Peyer's patch (tissue), 4 donors: ENCODE measurements at places on chromosomes 4 and X.

DNA sequence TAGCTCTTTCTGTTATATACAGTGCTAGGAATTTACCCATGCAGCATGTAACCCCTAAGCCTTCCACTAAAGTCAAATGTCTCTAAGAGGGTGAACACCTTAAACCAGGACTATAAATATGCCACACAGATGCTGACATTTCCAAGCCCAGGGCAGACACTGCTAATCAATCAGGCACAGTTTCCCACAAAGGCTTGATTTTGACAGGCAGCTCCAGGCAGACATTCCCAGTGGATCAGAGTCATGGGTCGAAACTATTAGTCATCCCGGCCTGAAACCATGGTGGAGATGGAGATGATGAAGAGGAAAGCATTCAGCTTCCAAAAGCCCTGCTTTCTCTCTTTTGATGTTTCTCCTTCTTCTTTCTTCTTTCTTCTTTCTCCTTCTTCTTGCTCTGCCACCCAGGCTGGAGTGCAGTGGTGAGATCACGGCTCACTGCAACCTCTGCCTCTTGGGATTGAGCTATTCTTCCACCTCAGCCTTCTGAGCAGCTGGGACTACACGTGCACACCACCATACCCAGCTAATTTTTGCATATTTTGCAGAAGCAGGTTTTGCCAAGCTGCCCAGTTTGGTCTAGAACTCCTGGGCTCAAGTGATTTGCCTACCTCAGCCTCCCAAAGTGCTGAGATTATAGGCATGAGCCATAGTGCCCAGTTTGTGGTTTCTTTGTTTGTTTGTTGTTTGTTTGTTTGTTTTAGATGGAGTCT is 21.0 kb upstream of the SORCS2 start:
- DNase-seq: no peak

GRCh38 chr4:147207911-147208310 is 262.2 kb upstream of the TTC29 start:
- no peak for DNase-seq

GRCh38 chr4:77014256-77014655 is 61.5 kb downstream of the CCNI start:
- no peak for DNase-seq

- DNase-seq: no peak
Observed at GRCh38 chr4:128721896-128722295, 87.6 kb upstream of the JADE1 start.

DNA sequence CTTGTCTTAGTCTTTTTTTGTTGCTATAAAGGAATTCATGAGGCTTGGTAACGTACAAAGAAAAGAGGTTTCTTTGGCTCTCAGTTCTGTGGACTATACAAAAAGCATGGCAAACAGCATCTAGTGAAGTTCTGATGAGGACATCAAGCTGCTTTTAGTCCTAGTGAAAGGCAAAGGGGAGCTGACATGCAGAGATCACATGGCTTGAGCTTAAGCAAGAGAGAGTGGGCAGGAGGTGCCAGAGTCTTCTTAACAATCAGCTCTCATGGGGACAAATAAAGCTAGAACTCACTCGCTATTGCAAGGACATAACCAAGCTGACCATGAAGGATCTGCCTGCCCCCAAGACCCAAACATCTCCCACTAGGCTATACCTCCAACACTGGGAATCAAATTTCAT is 1063.1 kb downstream of the PCDH7 start:
- no peak for DNase-seq

GRCh38 chr4:71247706-71248105 is 91.1 kb upstream of the SLC4A4 start:
- no peak for DNase-seq

- no peak for DNase-seq
Observed at GRCh38 chr4:164313853-164314252, 440.1 kb upstream of the SMIM31 start.

GRCh38 chrX:750812-751211 is 120.2 kb downstream of the SHOX start:
- DNase-seq: no peak

GRCh38 chrX:71534773-71535544 is 2.1 kb downstream of the OGT start:
- no peak for DNase-seq

DNA sequence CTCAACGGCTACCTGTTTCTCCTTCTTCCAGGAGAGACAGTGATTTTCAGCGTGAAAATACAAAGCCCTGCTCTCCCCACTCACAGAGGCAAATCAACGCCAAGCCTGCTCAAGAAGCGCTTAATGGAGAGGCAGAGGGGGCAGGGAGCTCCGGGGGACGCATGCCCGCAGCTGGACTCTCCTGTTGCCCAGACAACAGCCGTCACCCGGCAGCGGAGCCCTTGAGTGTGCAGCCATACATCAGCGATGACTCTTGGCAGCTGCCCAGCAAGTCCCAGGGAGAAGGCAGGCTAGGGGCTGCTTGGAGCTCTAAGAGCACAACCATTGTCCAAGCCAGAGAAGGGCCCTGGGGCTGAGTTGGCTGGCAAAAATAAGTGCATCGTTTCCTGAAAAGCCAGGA is 71.0 kb upstream of the AFAP1 start:
- DNase-seq: no peak

GRCh38 chr4:4539481-4539880 is 2.4 kb downstream of the STX18 start:
- no peak for DNase-seq

DNA sequence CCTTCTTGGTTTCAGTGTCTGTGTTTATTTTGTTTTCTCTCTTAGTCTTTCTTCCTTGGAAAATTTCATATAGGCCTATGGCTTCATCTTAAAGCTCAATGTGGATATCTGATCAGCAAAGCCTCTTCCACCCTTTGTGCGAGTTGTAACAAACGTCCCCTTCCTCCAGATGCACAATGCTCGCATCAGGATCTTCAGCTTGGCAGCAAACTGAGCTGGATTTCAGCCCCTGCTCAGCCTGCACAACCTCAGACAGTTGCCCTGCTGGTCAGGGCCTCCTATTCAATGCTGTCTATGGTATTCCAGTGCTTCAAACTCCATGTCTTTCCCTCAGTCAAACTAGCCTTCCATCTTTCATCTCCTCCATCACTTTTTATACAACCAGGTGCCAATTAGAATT is 309.4 kb downstream of the ARHGAP24 start:
- no peak for DNase-seq

- no peak for DNase-seq
Observed at GRCh38 chr4:136471051-136471450, 1061.2 kb downstream of the PCDH18 start.

GRCh38 chr4:185352202-185352601 is 43.5 kb downstream of the LRP2BP start:
- DNase-seq: no peak

- DNase-seq: no peak
Observed at GRCh38 chrX:1453395-1453783, 680 bp upstream of the ASMTL start.

- no peak for DNase-seq
Observed at GRCh38 chrX:36414056-36414455, 494.5 kb downstream of the CFAP47 start.

- no peak for DNase-seq
Observed at GRCh38 chr4:174697202-174697601, 131.8 kb downstream of the GLRA3 start.

DNA sequence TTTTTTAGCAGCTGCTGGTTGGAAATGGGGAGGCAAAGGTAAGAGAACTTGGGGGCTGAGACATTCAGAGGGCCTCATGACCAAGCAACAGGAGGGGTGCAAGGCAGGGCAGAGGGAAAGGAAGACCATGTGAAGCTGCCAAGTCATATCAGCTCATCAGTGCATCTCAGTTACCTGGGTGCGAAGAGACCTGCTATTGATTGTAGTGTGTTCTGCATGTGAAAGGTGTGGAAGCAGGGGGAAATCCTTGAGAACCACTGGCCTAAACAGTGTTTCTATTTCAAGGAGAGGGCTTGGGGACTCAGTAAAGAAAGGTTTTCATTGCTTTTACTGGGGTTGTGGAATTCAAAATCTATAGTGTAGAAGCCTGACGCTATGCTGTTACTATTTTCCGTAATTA is 47.1 kb upstream of the EDA start:
- no peak for DNase-seq

DNA sequence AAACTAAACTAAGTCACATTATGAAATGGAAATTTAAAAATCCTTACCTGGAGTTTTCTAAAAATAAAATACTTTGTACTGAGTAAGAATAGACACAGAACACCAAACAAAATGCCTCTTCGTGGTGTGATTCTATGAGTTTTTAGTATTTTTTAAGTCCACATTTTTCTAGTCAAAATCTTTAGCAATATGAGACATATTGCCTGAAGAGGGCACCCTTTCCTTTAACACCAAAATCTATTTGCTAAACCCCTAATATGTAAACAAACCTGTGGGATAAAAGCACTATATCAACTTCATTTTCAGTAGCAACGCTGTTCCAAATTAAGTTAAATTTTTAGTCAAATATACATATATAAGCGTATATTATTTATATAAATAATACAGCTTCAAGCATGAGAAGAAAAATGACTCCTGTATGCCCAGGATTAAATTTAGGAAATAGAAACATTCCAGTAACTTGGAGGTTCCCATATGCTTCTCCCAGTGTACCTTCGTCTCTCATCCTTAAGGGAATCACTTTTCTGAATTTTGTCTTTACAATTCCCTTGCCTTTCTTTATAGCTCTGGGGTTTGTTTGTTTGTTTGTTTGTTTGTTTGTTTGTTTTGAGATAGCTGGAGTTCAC is 23.0 kb upstream of the PGM2 start:
- DNase-seq: no peak

DNA sequence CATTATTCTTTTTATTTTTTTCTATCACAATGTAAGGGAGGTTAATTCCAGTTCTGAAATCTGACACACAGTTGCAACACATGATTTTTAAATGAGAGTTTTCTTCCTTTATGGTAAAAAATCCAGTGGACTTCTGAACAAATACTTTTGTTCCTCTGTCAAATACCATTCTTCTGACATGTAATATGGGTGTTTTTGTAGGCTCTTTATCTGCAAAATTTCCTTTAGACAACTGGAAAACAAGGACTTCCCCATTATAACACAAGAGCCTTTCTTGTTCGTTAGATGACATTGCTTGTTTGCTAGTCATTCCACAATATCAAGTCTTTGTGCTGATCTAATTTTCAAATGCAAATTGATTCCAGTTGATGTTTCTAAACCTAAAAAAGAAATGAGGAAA is 7.7 kb downstream of the FANCB start:
- DNase-seq: no peak

DNA sequence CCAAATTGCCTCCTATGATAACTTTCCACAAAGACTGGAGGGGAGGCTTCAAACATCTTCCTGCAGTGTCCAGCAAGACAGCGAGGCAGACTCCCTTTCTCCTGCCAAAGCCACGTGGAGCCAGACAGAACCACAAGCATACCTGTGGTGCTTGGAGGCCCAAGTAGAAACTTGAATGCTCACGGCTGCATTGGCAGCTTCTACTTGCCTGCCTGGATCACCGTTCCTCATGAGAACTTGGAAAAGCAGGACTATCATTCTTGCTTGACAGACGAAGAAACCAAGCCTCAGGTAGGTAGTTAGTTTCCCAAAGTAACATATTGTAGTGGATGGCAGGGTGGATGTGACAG is 216.3 kb upstream of the SFRP2 start:
- DNase-seq: no peak

- no peak for DNase-seq
Observed at GRCh38 chr4:176794151-176794550, 1.4 kb upstream of the VEGFC start.

GRCh38 chr4:5267408-5267807 is 216.1 kb downstream of the STK32B start:
- no peak for DNase-seq

- no peak for DNase-seq
Observed at GRCh38 chrX:23195761-23196160, 138.9 kb upstream of the PTCHD1 start.
